SJSA1 (cell line): ENCODE measurements at places on chromosomes 6 and 20. TPM values are rescaled to one million over a fixed set of nuclear protein-coding genes. Genes with fewer than 3 reads are reported as not detected.

DNA sequence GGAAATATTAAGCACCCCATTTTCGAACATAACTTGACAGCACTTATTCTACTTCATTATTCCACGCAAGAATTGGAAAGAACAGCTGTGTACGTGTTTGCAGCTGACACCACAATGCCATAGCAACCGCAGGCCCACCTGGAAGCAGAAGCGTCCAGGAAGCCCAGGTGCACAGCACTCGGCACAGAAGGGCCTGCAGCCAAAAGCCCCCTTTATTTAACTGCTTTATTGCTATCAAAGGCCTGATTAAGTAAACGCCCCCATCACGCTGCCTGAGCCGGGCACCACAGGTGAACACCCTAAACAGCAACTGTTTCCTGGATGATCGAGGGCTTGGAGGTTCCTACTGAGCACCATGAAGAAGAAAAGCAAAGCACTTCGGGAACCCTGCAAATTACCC is 6.3 kb downstream of the TAF4 start:
- no peak overlapping the region for H3K4me3 ChIP-seq
- H3K4me1 ChIP-seq: peaks cover 7% of the 10 kb centered on the region
- peaks cover 14% of the 10 kb centered on the region for H3K36me3 ChIP-seq
- H3K27me3 ChIP-seq: no peaks in the 10 kb centered on the region
- no peak for DNase-seq

DNA sequence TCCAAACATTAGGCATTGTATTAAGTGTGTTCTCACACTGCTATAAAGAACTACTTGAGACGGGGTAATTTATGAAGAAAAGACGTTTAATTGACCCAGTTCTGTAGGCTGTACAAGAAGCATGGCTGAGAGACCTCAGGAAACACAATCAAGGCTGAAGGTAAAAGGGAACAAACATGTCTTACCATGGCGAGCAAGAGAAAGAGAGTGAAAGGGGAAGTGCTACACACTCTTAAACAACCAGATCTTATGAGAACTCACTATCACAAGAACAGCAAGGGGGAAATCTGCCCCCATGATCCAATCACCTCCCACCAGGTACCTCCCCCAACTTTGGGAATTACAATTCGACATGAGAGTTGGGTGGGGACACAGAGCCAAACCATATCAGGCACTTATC is 86.6 kb upstream of the TOP1 start:
- DNase-seq: no peak
- H3K27ac ChIP-seq: no peak overlapping the region
- no peaks in the 10 kb centered on the region for H3K27me3 ChIP-seq
- no peaks in the 10 kb centered on the region for H3K36me3 ChIP-seq
- H3K4me3 ChIP-seq: no peak overlapping the region

DNA sequence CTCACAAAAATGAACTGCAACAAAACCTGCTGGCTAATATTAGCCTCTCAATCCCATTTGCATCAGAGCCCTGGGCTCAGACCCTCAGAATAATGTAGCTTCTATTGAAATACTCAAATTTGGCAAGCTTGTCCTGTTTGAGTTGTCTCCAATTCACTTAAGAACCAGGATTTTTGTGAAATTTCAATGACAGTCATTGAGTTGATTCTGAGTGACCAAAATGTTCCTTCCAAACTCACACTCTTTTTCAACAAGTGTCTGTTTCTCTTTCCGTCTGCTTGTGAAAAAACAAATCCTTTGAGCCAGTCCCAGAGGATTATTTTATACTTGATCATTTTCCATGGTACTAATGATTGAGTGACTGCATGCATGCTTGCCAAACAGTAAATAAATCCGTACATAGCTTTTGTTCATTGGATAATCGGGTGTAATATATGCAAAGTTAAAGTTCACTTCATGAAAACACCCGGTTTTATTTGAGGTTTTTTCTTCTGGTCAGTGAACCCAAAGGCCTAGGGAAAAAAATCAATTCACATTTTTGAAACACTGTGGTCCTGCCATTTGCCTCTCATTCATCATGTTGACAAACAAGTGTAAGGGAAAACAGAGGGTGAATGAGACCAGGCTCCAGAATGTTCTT is 16.4 kb upstream of the SLC22A2 start:
- H3K27ac ChIP-seq: no peak overlapping the region
- no peak for DNase-seq
- no peaks in the 10 kb centered on the region for H3K27me3 ChIP-seq
- no peaks in the 10 kb centered on the region for H3K4me1 ChIP-seq

DNA sequence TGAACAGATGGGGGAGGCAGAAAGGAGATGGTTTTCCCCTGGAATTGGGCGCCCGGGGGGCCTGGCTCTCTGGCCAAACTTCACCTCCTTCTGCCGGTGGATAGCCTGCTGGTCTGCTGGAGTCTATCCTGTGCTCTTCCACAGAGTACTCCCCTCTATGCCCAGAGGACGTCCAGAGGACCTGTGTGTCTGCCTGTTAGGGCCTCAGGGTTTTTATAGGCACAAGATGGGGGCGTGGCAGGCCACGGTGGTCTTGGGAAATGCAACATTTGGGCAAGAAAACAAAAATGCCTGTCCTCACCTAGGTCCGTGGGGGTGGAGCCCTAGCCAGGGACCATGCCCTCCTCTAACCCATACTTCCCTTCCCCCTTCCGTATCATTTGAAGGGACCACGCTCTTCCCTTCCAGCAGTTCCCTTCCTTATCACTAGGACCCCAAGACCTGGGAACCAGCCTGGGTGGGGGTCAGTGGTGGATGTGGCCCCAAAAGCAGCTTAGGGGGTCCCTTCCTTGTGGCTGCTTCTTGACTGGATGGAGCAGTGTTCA is 53.6 kb upstream of the ZNF337 start:
- no peak for DNase-seq
- H3K27ac ChIP-seq: no peak overlapping the region
- no peak overlapping the region for H3K4me3 ChIP-seq
- H3K27me3 ChIP-seq: peaks cover 4% of the 10 kb centered on the region; the same call in 1 of the 2 replicates
- H3K4me1 ChIP-seq: no peaks in the 10 kb centered on the region

DNA sequence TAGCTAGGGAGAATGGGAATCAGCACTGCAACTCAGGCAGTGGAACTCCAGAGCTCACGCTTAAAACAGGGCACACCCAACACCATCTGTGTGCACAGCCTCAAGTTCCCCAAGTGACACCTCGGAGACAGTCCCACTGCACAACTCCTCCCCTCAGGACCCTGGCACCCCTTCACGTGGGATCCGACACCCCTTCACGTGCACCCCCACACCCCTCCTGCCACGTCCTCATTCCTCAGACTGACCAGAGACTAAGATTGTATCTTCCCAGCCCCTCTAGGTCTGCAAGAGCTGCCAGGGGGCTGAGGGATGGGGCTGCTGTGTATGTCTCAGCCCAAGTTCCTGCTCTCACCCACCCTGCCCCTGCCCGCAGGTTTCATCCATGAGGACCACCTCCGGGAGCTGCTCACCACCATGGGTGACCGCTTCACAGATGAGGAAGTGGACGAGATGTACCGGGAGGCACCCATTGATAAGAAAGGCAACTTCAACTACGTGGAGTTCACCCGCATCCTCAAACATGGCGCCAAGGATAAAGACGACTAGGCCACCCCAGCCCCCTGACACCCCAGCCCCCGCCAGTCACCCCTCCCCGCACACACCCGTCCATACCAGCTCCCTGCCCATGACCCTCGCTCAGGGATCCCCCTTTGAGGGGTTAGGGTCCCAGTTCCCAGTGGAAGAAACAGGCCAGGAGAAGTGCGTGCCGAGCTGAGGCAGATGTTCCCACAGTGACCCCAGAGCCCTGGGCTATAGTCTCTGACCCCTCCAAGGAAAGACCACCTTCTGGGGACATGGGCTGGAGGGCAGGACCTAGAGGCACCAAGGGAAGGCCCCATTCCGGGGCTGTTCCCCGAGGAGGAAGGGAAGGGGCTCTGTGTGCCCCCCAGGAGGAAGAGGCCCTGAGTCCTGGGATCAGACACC is 7.6 kb downstream of the MYL9 start:
- no peaks in the 10 kb centered on the region; the same call in 1 of the 2 replicates for H3K27me3 ChIP-seq
- H3K4me3 ChIP-seq: no peak overlapping the region
- no peak for DNase-seq
- H3K27ac ChIP-seq: no peak overlapping the region
- H3K36me3 ChIP-seq: peaks cover 59% of the 10 kb centered on the region
- peaks cover 10% of the 10 kb centered on the region for H3K4me1 ChIP-seq

DNA sequence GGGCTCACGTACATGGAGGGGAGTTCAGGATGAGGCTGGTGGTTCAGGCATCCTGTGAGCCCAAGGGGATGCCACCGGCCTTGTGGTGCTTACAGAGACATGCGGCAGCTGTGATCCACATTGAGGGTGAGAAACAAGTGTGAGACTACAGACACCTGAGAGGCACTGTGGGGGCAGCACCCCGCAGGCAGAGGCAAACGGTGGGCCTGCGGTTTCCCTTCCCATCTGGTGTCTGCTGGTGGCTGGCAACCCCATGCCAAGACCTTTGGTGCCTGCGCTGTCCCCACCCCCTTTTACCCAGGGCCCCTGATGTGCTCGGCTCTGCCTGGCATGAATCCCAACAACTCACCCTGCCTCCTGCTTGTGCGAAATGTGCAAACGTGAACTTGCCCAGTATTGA is 42.0 kb downstream of the ERMARD start:
- no peak overlapping the region for H3K27ac ChIP-seq
- H3K4me3 ChIP-seq: no peak overlapping the region
- H3K27me3 ChIP-seq: peaks cover 51% of the 10 kb centered on the region
- peaks cover 13% of the 10 kb centered on the region for H3K4me1 ChIP-seq
- no peaks in the 10 kb centered on the region for H3K36me3 ChIP-seq
- DNase-seq: peak; percentile 27

GRCh38 chr20:20869161-20869775 is 156.8 kb upstream of the RALGAPA2 start:
- no peak overlapping the region for H3K4me3 ChIP-seq
- H3K36me3 ChIP-seq: no peaks in the 10 kb centered on the region
- H3K4me1 ChIP-seq: no peaks in the 10 kb centered on the region
- H3K27ac ChIP-seq: no peak overlapping the region
- no peaks in the 10 kb centered on the region; the same call in 1 of the 2 replicates for H3K27me3 ChIP-seq

- H3K4me1 ChIP-seq: peaks cover 26% of the 10 kb centered on the region
- no peaks in the 10 kb centered on the region for H3K27me3 ChIP-seq
- no peaks in the 10 kb centered on the region for H3K36me3 ChIP-seq
- DNase-seq: no peak
Measured at GRCh38 chr6:15364401-15365037, 118.7 kb downstream of the JARID2 start.

DNA sequence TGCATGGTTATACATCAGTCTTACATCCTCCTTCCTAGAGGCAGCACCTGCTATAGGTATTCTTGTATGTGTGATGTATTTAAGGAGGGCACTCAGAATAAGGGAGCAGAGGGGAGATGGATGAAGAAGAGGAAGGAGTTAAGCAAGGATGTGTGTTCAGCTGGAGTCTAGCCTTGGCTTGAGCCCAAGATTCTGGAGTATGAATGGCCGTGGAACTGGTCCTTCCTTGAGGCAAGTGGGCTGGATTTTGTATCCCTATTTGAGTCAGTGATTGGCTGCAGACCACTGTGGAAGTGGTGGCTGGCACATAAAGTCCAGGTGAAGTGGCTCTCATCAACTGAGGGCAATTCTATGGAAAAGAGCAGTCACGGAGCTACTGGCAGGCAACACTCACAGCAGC is 112.0 kb upstream of the RNF24 start:
- no peaks in the 10 kb centered on the region for H3K27me3 ChIP-seq
- peaks cover 21% of the 10 kb centered on the region for H3K4me1 ChIP-seq
- H3K27ac ChIP-seq: no peak overlapping the region
- DNase-seq: no peak

- no peaks in the 10 kb centered on the region for H3K4me1 ChIP-seq
- no peak overlapping the region for H3K4me3 ChIP-seq
- H3K27ac ChIP-seq: no peak overlapping the region
- DNase-seq: no peak
- no peaks in the 10 kb centered on the region for H3K36me3 ChIP-seq
Measured at GRCh38 chr6:33093855-33094254, 18.1 kb downstream of the HLA-DPB1 start.

DNA sequence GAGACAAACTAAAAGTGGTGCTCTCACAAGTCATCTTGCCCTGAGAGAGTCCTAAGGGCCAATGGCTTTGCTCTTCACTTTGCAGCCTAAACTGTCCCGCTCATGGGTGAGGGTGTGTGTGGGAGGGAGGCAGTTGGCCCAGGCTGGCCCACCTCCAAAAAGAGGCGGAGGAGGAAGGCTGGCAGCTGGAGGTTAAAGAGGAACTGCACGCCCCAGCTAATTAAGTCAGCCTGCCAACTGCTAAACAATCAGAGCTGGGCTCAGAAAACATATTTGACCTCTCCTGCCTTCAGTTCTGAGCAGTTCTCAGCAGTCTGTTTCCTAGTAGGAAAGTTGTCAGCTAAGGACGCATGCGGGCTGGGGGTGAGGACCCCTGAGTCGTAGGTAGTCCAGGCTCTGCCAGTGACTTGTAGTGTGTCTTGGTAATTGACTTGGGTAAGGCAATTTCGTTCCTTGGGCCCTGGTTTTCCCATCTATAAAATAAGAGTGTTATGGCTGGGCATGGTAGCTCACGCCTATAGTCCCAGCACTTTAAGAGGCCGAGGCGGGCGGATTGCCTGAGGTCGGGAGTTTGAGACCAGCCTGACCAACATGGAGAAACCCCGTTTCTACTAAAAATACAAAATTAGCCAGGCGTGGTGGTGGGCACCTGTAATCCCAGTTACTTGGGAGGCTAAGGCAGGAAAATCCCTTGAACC is 17.0 kb downstream of the GSS start:
- no peak overlapping the region for H3K27ac ChIP-seq
- DNase-seq: no peak
- H3K36me3 ChIP-seq: peaks cover 62% of the 10 kb centered on the region
- H3K4me1 ChIP-seq: no peaks in the 10 kb centered on the region
- no peaks in the 10 kb centered on the region for H3K27me3 ChIP-seq

DNA sequence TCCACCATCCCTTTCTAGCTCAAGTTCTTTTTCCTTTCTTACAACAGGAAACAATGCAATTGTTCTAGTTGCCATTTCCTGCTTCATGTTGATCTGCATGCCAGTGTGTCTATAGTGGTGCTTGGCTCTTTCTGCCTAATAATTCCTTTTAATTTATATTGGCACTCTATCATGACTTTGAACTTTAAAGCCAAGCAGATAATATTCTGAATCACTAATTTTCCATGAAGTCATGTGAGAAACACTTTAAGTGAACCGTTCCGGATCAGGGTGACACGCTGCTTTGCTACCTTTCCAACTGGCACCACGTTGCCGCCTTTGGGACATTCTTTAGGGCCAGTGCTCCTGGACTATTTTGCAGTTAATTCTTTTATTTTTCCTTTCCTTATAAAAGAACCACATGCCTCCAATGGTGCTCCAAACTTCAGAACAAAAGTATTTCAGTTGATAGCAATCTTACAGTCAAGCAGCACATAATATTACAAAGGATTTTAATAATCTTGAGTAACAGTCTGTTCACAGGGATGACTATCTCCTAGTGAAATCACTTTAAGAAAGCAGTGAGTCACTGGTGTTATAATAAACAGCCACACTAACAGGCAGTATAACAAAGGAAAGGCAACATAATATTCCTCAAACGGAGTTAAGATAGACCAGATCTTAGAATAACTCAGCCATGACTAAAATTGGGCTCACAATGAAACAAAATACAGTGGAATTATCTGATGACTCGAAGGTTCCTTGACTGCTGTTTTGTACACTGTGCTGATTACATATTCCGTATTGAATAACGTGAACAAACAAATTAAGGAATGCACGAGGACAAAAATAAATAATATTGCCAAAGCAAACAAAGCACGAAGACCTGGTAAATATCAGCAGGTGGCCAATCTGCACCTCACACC is 19.0 kb upstream of the BLOC1S5 start:
- no peak overlapping the region for H3K4me3 ChIP-seq
- H3K27me3 ChIP-seq: no peaks in the 10 kb centered on the region
- H3K4me1 ChIP-seq: peaks cover 42% of the 10 kb centered on the region
- DNase-seq: no peak
- H3K36me3 ChIP-seq: peaks cover 41% of the 10 kb centered on the region
- peak overlapping the region; percentile 93 for H3K27ac ChIP-seq

The AVP gene
- not detected in 2 replicates for total RNA-seq

The C2 gene
- total RNA-seq: 0.47 and 0.53 TPM in 2 replicates

The SLC16A10 gene
- 0.06 TPM in 1 of 2 replicates, not detected in the other for total RNA-seq

The SIRPD gene
- not detected in 2 replicates for total RNA-seq
